ENCODE measurements at places on chromosomes 4 and X. TPM values are rescaled to one million over a fixed set of nuclear protein-coding genes. Genes with fewer than 3 reads are reported as not detected.

Gene CENPI
- total RNA-seq: 7.3 TPM

Gene CT45A10
- not detected for total RNA-seq

Gene ACOT9
- total RNA-seq: 36.1 TPM

Gene LRIT3
- total RNA-seq: not detected

Gene ZNF157
- 0.28 TPM for total RNA-seq

Gene PNMA5
- total RNA-seq: not detected

Gene NSD2
- total RNA-seq: 97.2 TPM

Gene IGSF1
- total RNA-seq: not detected

Gene NPFFR2
- not detected for total RNA-seq

Gene AWAT2
- total RNA-seq: under 0.01 TPM

Gene GPRASP2
- 29.3 TPM for total RNA-seq

Gene ADH6
- under 0.01 TPM for total RNA-seq

Gene UGT2B10
- not detected for total RNA-seq

Gene ERVMER34-1
- total RNA-seq: not detected

Gene FGF16
- total RNA-seq: 1.3 TPM

Gene CC2D2A
- total RNA-seq: 17.8 TPM

Gene NXF2
- not detected for total RNA-seq

Gene SPANXN3
- not detected for total RNA-seq

Gene WAS
- 0.28 TPM for total RNA-seq

Gene ZMAT1
- total RNA-seq: 2.0 TPM

Gene AMBN
- not detected for total RNA-seq

Gene CRMP1
- not detected for total RNA-seq

Gene TLR2
- 0.85 TPM for total RNA-seq

Gene RPA4
- 0.56 TPM for total RNA-seq

Gene EVC
- 33.8 TPM for total RNA-seq

Gene TCEAL9
- 159 TPM for total RNA-seq

Gene LAMP2
- total RNA-seq: 114 TPM

Gene PF4V1
- total RNA-seq: 10.2 TPM

Gene ADGRG4
- total RNA-seq: not detected

Gene KLHL4
- total RNA-seq: 4.4 TPM

Gene RPL9
- total RNA-seq: 2,886 TPM

Gene RBM10
- total RNA-seq: 73.2 TPM

Gene KLKB1
- under 0.01 TPM for total RNA-seq

Gene PRRG1
- total RNA-seq: 15.5 TPM

Gene TMEM35A
- 5.1 TPM for total RNA-seq

Gene C4orf51
- total RNA-seq: not detected

Gene NRK
- under 0.01 TPM for total RNA-seq

Gene SFRP2
- not detected for total RNA-seq
